ENCODE measurements at places on chromosomes 13 and 19.

- no peak for DNase-seq
Observed at GRCh38 chr19:5956728-5957127, 21.2 kb downstream of the RANBP3 start.

- no peak for DNase-seq
Observed at GRCh38 chr13:83190020-83190419, 692.3 kb downstream of the SLITRK1 start.

DNA sequence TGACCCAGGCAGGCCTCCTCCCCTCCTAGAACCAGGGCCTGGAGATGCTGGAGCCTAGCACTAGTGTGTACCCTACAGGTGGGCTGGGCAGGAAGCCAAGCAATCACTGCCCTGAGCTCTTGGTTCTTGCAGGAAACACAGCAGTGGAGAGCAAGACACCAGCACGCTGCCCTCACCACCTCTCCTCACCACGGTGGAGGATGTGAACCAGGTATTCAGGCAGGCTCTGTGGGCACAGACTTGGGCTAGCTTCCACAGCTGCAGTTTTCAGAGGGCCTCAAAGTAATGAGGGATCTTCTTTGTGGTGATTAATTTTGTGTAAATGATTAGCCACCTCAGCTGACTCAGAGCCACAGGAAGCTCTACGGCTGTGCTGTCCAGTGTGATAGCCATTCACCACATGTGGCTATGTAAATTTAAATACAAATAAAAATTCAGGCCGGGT, 13.6 kb upstream of the GPI start:
- no peak for DNase-seq

- DNase-seq = no peak
Observed at GRCh38 chr13:36920616-36921185, 663 bp upstream of the SMAD9 start.

GRCh38 chr13:32413284-32413683, 14.6 kb downstream of the N4BP2L1 start:
- no peak for DNase-seq

DNA sequence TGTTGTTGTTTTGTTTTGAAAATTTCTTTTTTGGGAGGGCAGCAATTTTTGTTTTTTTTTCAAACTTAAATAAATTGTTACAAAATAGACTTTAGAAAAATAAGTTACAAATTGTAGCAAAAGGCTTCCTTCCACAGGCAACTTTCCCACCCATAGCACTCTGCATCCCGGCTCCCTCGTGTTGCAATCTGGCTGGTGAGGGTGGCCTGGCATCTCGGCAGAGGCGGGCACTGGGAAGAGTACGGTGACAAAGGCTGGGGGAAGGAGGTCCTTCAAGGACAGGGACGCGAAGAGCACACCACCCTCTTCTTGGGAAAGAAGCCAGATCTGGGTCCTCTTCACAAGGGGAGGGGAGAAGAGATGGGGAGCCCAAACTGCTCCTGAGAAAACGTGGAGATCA, 379.7 kb downstream of the OLFM4 start:
- no peak for DNase-seq

DNA sequence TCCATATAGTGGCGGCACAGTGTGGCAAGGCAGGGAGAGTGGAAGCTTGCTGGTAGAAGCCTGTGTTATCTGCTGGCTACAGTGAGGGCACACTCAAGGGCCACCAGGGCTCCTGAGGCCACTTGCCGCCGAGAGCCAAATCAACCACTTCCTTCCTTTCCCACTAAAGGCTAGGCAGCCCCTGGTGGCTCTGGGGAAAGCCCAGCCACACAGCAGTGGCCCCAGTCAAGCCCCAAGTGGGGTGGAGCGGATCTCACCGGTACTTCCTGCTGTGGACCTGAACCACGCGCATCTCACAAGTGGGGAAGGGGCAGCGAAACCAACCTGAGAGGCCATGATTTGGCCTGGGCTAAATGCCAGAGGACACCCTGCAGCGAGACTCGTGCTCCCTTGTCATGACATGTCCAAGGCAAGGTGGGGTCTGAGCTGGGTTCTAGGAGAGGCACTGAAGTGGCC, 21.9 kb upstream of the SLC35E1 start:
- no peak for DNase-seq

DNA sequence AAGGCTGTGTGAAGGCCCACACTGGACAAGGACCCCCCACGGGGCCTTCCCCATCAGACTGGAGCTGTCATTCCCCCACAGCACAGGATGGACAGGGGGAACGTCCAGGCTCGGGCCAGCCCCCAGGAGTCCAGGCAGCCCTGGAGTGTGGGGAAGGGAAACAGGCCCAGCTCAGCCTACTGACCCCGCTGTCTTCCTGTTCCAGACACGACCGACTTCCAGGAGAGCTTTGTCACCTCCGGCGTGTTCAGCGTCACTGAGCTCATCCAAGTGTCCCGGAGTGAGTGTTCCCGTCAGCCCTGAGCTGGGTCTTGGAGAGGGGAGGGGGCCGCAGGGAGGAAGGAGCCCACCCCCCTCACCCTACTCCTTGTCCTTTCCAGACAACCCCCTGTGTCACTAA, 47.0 kb downstream of the SMIM24 start:
- DNase-seq = no peak

- DNase-seq = no peak
Observed at GRCh38 chr19:45321848-45322247, 827 bp downstream of the CKM start.

DNA sequence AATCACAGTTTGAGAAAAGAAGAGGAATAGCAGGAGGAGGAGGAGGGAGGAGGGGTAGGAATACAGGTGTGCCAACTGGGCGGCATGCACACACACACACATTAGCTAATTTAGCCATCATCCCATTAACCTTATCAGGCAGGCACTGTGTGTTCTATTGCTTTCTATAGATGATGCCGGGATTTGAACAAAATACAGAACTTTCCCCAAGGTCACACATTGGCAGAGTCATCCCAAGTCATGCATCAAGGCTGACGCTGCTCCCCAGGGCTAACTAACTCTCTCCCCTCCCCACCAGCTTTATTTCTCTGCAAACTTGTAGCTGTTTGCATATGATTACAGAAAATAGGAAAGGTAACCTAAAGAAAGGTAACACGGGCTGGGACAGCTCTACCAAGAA, 83.0 kb downstream of the NUFIP1 start:
- no peak for DNase-seq

DNA sequence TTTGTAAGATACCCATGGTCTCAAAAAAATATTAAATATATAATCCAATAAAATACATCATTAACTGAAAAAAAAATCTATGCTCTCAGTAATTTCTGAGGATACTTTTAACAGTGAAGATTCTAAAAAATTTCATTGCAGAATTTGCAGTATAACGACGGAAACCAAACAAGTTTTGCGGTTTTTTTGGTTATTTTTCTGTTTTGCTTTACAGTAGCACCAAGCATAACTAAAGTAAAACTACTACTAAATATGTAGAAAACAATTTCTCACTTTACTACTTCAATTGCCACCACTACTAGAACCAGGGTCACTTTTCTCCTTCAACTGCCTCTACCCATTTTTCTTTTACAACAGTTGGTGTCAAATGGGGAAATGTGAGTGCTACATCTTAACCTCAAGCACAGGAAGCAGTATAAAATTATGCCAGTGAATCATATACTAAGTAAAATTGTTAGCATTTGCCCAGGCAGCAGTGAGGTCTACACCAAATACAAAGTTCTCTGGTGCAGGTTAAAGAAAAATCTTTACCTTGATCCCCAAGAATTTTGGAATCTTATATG, 24.1 kb downstream of the MICU2 start:
- no peak for DNase-seq
